Activated naive CD4-positive, alpha-beta T cell treated with anti-CD3 and anti-CD28 coated beads, Interleukin-2, amount 50 U/mL, for 72 hours (primary cell): ENCODE measurements at places on chromosomes 3 and 15. TPM values are rescaled to one million over a fixed set of nuclear protein-coding genes. Genes with fewer than 3 reads are reported as not detected.

DNA sequence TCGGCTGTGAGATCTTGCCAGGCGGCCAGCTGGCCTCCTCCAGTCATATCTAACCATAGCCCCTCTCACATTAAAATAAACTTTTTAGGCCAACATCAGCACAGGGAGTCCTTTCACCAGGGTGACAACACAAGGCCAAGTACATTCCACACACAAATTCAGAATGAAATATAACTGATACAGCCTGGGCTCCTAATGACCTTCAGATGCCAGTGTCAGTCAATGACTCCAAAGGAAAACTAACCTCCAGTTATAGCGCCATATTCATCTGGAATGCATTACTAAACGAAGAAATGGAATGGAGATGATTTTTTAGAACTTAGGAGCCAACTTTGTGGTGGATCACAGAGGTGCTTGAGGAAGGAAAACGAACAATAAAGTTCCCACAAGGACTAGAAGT lies 205.4 kb downstream of the GREM1 start:
- DNase-seq: no peak

- no peak for DNase-seq
Measured at GRCh38 chr15:65695081-65695480, 73.3 kb downstream of the SLC24A1 start.

- no peak for DNase-seq
Measured at GRCh38 chr3:105537371-105538080, 170.8 kb downstream of the ALCAM start.

DNA sequence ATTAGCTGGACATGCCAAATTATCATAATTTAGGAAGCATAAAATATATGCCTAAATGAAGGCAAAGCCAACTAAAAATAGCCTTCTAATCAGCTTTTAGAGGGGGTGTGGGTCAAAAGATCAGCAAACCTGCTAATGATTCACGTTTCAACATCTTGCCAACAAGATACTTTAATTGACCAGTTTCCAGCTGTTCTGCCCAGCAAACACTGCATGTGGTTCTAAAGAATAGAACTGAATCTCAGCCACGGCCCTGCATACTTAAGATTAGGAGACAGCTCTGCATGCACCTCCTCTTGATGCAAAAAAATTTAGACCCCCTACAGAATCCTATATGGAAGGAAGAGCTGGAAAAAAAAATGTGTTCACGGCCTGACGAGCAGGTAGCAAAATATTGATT lies 500.5 kb downstream of the TBL1XR1 start:
- no peak for DNase-seq

GRCh38 chr3:177842743-177843734 lies 645.8 kb upstream of the TBL1XR1 start:
- DNase-seq: no peak

GRCh38 chr3:15426579-15427118 lies 695 bp downstream of the METTL6 start:
- DNase-seq: no peak

DNA sequence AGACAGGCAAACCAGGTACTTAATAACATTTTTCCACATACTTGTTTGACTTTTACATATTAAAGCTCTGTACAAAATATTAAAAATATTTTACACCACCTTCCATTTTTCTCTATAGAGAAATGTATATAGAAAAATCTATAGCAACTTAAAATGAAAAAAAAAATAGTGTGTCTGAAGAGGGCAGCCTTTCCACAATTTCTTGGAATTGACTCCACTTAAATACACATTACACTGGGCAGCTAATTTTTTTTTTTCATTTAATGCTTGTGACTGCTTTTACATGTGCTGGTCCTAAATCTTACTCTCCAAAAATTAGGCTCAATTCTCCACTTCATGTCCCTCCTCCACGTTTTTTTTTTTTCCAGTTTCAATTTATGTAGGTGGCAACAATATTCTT lies 427.0 kb upstream of the RBMS3 start:
- DNase-seq: no peak

DNA sequence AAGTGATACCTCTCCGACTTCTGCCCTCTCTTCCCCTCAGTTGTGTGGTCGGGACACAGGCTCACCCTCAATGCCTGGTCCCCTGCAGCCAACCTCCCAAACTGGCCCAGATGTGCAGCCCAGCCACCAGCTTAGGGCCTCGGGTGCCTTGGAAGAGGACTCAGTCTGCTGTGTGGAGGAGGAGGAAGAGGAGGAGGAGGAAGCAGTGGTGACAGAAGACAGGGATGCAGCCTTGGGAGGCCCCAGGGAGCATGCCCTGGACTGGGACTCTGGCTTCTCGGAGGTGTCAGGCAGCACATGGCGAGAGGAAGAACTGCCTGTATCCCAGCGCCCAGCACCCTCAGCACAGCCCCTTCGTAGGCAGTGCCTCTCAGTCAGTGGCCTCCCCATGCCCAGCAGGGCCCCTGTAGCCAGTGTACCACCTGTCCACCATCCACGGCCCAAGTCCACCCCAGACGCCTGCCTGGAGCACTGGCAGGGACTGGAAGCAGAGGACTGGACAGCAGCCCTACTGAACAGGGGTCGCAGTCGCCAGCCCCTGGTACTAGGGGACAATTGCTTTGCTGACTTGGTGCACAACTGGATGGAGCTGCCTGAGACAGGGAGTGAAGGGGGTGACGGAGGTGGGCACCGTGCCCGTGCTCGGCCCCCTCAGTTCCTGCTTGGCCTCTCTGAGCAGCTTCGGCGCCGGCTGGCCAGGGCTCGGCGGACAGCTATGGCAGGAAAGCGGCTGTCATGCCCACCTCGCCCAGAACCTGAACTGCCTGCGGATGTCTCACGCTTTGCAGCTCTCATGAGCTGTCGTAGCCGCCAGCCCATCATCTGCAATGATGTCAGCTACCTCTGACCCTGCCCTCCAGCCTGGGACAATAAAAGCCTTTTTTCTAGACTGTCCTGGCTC lies 1.3 kb downstream of the INKA1 start:
- DNase-seq: no peak

- no peak for DNase-seq
Measured at GRCh38 chr3:159126261-159127020, 324.6 kb downstream of the MFSD1 start.

DNA sequence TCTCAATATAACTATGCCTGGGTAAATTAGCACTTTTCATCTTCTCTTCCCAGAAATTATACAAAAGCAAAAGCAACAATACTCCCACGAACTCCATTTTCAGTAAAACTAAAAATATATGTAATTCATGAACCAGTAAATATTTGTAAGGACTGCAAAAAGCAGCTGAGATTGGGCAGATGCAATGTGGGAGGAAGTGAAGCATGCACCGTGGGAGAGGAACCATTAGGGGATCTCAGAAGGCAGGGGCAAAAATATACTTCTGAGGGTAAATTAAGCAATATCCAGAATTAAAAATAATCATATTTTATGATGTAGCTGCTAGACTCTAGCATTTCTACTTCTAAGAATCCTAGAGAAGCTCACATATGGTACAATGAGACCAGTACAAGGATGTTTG lies 20.2 kb downstream of the CFAP91 start:
- no peak for DNase-seq

DNA sequence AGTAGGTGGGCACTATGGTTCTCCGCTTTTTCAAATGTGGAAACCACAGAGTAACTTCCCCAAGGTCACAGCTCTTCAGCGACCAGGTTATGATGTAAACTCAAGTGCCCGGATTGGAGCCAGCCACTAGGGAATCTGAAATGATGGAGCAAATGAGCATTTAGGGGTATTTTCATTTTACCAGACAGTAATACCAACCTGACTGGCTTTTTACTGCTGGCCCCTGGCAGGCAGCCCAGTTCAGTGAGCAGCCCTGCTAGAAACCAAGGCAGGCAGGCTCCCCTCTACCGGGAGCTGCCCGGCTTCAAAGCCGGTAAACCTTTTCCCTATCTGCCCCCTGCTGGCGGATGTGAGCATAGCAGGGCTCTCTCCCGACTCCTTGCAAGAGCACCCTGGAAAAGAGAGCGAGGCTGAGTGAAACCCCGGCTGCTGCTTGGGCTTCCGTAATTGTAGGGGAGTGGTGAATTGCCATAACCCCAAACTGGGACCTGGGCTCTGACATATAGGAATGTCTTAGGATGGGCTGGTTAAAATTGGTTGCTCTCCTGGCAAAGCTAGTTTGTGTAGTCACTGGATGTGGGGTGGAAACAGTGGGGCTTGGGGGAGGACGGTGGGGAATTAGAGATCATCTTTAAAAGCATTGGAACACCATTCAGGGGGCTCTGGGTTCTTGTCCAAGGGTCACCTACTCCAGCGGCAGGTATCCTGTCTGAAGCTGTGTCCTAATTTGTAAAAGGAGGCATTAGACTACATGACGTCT lies 98.0 kb upstream of the TNFAIP8L3 start:
- peak; percentile 65 for DNase-seq

DNA sequence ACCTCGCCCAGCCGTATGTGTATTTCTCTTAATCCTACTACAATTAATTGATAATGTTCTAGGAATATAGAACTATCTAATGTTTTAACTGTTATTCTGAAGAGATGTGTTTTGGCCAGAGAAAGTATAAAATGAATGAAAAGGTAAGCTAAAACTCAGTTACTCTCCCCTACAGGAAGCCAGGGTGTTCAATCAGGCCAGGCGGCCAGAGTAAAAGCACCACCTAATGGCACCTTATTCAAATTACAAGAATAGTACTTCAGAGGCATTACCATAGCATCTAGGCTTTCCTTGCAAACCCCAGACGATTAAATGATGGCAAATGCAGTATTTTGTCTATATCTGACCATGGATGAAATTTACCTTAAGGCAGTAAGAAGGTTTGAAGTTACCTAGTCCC lies 10.4 kb downstream of the SLC12A8 start:
- DNase-seq: no peak

DNA sequence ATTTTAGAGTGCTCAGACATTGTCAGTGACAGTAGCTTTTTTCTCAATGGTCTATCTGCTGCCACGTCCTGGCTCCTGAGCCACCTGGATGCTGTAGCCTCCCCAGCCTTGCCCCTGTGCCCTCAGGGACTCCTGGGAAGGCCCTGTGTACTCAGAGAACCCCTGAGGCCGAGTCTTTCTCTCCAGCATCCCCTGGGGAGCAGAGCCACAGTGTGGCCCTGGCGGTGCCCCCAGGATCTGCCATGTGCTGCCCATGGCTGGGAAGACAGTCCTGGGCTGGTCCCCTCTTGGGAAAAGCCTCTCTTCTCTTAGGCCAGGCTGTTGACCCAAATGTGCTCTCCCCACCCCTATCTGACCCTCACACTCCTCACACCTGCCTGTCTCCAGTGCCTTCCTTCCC lies 5.0 kb downstream of the MYD88 start:
- DNase-seq: no peak

GRCh38 chr3:47780741-47781684 lies 680 bp downstream of the SMARCC1 start:
- DNase-seq: peak; percentile 75

DNA sequence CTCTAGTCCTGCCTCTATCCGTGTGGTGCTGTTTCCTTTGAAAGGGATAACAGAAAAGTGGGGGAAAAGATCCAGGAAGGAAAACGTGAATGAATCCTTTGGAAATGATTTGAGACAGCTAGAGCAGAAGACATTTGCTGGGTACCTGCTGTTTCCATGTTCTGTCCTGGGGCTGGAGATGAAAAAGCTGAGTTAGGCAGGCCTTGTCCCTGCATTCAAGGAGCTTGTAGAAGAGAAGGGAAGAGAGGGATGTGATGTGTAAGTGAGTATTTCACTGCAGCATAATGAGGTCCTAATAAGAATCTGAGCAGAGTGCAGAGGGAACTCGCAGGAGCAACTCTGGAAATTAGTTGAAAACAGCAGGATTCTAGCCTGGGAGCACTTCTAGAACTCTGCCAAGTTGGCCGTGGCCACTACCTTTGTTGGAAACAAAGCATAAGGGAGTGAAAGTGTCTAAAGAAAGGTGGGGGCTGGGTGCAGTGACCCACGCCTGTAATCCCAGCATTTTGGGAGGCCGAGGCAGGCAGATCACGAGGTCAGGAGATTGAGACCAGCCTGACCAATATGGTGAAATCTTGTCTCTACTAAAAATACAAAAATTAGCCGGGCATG lies 13.8 kb upstream of the SEMA4B start:
- no peak for DNase-seq

- no peak for DNase-seq
Measured at GRCh38 chr3:172709774-172710663, 848 bp downstream of the NCEH1 start.

- DNase-seq: no peak
Measured at GRCh38 chr3:42123012-42123581, 31.9 kb downstream of the TRAK1 start.

GRCh38 chr3:40191850-40192448 lies 117.6 kb upstream of the EIF1B start:
- DNase-seq: no peak

GRCh38 chr3:32583708-32584107 lies 13.1 kb upstream of the DYNC1LI1 start:
- DNase-seq: no peak

GRCh38 chr3:186988806-186989205 lies 58.5 kb downstream of the ST6GAL1 start:
- no peak for DNase-seq

DNA sequence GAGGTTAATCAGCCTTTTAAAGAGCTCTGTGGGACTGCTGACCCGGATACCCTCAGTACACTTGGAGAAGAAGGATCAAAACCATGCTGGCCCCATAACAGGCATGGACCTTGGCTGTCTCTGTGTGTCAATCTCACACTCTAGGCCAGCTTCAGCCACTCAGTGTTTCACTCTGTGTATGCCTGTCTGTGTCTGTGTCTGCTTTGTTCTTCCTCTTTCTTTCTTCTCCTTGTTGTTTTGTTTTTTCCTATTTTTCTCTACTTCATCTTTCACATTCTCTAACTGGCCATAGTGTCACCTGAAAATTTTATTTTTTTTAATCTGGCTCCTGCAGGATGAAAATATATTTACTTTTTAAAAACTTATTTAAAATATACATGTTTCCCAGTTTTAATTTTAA lies 51.1 kb downstream of the SERP1 start:
- no peak for DNase-seq

GRCh38 chr3:74539876-74540275 lies 74.6 kb downstream of the CNTN3 start:
- no peak for DNase-seq

Gene COL6A5
- total RNA-seq: not detected

Gene PLA2G4D
- not detected for total RNA-seq

Gene GHSR
- total RNA-seq: not detected

Gene CHL1
- not detected for total RNA-seq

Gene MCTP2
- 48.2 TPM for total RNA-seq

Gene KAT2B
- total RNA-seq: 27.3 TPM

Gene NR1I2
- total RNA-seq: 0.82 TPM

Gene TWF2
- total RNA-seq: 75.8 TPM

Gene B3GALNT1
- total RNA-seq: 1.4 TPM
